ENCODE measurements at places on chromosomes 2 and 18.

GRCh38 chr18:53380063-53380639, 844.3 kb downstream of the MBD2 start:
- DNase-seq = no peak

DNA sequence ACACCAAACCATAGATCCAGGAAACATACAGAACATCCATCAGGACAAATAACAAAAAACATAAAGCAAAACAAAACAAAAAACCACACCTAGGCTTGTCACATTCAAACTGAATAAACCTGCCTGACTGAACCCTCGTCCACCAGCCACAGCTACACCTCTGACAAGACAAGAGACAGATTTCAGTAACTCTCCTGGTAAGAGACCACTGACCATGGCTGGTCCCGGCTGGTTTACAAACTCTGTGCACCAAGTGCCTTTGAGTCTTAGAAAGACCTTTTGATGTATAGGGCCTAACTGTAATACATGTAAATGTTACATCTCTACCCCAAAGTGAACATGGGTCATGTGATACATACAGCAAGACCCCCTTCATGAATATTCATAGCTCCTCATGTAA, 4.8 kb upstream of the SLC66A2 start:
- no peak for DNase-seq

DNA sequence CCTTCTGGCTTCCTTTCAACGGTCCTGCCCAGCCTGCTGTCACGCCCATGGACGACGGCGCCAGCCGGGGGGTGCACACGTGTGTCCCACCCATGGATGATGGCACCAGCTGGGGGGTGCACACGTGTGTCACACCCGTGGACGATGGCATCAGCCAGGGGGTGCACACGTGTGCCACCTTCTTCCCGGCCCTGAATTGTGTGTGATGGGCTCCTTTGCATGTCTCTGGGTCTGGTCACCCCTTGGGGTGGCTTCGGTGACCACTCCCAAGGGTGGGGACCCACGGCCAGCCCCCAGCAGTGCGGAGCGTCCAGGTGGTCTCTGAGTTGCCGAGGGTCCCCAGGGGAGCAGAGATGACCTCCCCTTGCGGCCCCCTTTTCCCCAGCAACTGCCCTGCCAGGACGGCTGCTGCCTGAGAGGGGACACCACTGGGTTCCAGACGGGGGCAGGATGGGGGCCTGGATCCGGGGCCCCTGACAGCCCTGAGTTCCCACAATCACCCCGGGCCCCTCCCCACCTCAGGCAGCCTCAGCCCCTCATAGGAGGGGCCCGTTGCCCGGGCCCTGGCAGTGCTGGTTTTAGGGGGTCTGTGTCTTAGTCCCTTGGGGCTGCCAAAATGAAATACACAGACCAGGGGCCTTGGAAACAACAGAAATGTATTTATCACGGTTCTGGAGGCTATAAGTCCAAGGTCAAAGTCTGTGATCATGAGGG, 9.4 kb downstream of the NEU4 start:
- DNase-seq = no peak

- no peak for DNase-seq
Measured at GRCh38 chr2:35172687-35173086, 1182.9 kb upstream of the CRIM1 start.

DNA sequence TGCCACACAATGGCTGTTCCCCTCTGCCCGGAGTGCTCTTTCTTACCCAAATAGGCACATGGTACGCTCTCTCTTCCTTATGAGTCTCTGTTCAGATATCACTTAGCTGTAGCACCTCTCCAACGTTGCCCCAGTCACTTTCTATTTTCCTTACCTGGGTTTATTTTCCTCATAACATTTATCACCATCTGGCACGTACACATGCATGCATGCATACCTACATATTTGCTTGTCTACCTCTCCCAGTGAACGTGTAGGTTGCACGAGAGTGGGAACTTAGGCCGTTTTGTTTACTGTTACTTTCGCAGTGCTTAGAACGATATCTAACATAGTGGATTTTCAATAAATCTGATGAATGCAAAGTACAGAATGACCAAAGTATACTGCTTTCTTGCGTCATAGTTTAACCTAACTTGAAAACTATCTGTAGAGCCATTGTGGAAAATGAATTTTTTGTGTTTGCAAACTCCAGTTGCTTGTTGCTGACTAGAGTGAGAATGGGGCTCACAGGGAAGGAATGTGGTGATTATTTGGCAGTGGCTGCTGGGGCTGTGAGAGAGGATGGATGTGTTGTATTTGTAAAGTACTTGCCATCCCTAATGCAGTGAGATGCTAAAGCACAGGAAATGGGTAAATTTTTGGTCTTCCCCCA, 47.1 kb downstream of the ACSL3 start:
- no peak for DNase-seq

- DNase-seq = no peak
Measured at GRCh38 chr18:37565101-37565976, at the start of gene CELF4. Gene CELF4 (minus strand): TSS chr18:37565798.

- no peak for DNase-seq
Measured at GRCh38 chr18:72208920-72209676, 335.0 kb downstream of the CBLN2 start.

DNA sequence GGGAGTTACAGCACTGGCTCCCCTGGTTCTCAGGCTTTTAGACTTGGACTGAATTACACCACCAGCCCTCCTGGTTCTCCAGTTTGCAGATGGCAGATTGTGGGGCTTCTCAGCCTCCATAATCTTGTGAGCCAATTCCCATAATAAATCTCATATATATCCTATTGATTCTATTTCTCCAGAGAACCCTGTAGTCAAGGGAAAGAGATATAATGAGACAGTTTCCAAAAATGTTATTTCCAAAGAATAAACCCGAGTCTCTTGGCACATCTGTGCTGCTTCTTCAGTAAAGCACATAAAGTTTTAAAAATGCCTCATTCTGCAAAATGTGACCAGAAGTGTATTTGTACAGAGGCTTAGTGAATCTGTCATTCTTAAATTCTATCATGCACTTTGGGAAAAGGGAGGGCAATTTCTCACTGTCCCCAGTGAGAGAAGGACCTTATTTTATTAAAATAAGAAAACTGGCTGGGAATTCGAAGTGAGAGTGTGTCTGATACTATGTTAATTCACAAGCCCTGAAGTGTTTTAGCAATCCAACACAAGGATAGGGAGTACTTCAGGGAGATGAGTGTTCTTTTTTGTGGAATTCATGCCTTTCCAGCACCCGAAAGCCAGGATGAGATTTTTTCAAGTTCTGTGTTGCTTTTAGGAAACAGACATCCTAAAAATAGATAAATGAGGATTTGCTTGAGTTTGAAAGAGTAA, 282.4 kb upstream of the CHAC2 start:
- DNase-seq = no peak

- DNase-seq = no peak
Measured at GRCh38 chr2:106197878-106198277, 3.8 kb upstream of the UXS1 start.

Measured in stimulated activated naive CD8-positive, alpha-beta T cell treated with anti-CD3 and anti-CD28 coated beads, Interleukin-15, amount 100 ng/mL, for 72 hours (primary cell).